ENCODE measurements at places on chromosomes 3 and 15.

GRCh38 chr15:83113881-83114674, 6.6 kb downstream of the TM6SF1 start:
- no peak for DNase-seq

- no peak for DNase-seq
Measured at GRCh38 chr3:126473292-126474168, 2.2 kb downstream of the ZXDC start.

DNA sequence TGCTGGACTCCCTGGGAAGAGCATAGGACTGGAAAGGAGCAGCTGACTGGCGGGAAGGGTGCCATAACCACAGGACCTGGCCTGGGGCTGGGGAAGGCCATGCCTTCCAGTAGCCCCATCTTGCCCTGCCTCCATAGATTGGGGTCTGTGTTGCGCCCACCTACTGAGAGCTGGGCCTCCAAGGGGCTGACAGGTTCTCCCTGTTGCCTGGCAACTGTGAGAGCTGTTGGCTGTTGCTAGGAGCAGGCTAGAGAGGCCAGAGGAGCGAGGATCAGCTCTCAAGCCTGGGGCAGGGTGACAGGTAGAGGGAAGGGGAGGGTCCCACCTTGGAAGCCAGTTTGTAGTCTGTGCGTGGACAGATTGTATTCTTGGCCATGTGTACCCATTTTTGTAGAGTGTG, 2.8 kb upstream of the GNAI2 start:
- DNase-seq, result no peak

DNA sequence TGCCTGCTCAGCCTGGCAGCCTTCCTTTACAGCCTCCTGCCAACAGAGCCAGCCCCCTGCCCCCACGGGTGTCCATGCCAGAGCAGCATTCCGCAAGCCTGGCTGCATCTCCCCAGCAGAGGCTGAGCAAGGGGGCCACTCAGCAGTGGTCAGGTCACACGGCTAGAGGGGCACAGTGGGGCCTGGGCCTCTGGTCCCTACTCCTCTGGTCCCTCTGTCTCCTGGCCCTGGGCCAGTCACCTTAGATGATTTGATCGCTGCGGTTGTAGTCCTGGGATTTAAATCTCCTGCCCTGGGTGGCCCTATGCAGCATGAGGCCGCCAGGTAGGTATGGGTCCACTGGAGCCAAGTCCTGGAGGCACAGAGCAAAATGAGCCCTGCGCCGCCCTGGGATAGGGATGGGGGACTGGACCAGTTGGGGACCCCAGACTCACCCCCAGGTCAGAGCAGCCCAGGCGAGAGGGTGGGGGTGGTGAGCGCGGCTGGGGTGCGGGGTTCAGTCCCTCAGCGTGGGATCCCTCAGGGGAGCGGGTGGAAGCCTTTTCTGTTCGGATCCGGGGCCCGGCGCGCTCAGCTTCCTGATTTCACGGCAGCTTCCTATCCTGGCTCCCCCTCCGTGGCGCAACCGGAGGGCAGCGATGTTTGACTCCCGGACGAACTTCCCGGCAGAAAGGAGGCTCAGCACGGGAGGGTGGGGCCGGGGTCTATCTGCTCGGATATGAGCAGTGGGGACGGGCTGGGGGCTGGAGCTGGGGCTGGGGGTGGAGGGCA, at the start of gene ZBTB47:
Gene ZBTB47 (plus strand): TSS at position 138 of the 771 bp plus-strand sequence. CDS start 4,659 bp downstream, outside the sequence.
- no peak for DNase-seq

- DNase-seq, result no peak
Measured at GRCh38 chr3:63580151-63580550, 72.3 kb upstream of the SNTN start.

Measured in activated naive CD4-positive, alpha-beta T cell (primary cell).